Nucleus accumbens (tissue), 56 donors: ENCODE measurements at places on chromosomes 7 and 10.

DNA sequence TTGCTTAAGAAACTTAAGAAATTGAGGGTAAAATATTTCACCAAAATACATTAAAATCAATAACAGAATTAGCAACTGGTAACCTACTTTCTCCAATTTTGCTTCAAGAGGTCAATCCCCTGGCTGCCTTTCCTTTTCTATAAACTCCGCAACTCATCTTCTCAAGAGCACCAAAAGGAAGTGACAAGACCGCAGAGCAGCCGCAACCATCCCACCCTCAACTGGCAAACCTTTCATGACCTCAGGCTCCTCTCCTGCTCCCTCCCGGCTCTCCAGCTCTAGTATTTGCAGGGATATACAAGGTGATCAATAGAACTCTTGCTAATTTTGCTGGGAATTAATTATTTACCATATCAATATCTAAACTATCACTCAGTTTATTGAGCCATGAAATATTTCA lies 88.9 kb downstream of the ATE1 start:
- no peak for DNase-seq

DNA sequence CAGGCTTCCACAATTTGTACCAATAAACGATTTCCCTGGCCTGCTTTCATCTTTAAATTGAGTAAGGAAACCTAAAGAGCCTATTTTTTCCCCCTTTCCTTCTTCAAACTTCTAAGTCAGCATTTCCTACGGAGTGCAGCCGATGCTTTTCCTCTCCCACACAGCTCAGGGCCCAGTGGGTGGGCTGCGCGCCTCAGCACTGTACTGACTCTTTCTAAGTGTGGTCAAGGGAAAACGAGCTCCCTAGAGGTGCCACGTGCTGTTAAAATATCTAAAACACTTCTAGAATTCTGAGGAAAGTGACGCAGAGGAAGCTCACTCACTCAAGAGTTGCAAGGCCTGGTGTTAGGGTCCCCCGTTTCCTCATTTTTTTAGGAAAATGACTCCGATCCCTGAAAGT lies 29.0 kb downstream of the STEAP1B start:
- no peak for DNase-seq

DNA sequence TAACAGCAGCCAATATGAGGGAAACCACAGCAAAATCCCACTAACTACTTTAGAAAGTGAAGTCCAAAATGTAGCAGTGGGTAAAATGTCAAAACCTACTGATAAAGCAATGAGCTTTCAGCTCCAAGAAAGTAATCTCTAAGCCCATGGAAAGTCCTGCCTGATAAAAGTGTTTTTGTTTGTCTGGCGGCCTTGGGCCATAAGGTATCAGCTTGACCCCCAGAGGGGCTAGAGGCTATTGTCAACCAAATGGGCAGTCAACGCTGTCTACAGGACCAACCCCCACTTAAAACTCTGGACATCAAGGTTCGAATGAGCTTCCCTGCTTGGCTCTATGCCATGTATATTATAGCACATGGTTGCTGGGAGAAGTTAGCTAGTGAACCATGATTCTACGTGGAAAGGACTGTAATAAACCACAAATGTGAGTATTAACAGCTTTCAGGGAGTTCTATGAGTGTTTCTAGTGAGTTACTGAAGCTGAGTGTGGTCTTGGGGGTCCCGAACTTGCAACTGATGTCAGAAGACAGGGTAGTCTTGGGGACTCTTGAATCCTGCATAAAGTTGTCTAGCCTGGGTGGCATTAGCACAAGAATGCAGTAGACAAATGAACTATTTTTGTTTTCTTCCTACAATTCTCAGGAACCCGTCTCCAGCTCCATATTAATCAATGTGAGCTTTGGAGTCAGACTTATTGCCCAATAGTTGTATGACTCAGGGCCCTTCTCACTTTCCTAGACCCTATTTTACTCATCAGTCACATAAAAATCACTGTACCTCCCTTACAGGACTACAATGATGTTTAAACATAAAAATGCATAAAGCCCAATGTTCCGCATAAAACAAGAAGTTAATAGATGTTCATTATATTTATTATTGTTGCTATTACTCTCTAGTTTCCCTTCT lies 164.9 kb downstream of the DGKI start:
- DNase-seq: no peak

DNA sequence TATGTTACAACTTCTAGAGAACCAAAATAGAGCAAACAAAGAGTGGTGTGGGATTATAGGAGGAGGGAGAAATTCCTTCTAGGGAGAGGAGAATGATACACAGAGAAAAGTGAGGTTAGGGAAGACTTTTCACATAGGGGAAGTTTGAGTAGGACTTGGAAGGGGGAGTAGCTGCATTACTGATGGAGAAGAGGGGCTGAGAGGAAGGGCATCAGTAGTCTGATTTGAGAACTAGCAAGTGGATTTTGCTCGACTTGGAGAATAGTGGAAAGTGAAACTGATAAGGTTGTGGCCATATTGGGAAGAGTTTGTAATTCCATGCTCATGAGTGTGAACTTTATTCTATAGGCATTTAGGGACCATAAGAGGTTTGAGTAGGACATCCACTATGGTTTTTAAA lies 6.1 kb downstream of the NRF1 start:
- no peak for DNase-seq

GRCh38 chr7:140218656-140219055 lies 41.9 kb upstream of the KDM7A start:
- DNase-seq: no peak

- DNase-seq: no peak
Observed at GRCh38 chr10:16952080-16952479, 134.9 kb upstream of the RSU1 start.

GRCh38 chr7:155971180-155971770 lies 159.0 kb upstream of the SHH start:
- DNase-seq: no peak

GRCh38 chr7:130430841-130431666 lies 9.8 kb downstream of the CEP41 start:
- DNase-seq: no peak

DNA sequence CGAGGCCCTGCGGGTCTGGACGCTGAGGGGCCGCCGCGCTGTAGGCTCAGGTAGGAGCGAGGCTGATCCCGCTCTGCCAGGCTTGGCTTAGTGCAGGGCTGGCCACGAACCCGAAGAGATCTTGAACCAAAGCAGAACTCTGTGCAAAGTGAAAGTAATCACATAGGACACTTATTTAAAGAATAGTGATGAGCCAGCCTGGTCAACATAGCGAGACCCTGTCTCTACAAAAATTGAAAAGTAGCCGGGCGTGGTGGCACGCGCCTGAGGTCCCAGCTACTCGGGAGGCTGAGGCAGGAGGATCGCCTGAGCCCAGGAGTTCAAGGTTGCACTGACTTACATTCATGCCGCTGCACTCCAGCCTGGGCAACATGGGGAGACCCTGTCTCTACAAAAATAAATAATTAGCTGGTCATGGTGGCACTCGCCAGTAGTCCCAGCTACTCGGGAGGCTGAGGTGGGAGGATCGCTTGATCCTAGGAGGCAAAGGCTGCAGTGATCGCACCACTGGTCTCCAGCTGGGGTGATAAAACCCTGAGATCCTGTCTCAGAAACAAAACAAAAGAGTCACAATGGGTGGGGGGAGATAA lies 541 bp downstream of the ZSCAN25 start:
- no peak for DNase-seq

DNA sequence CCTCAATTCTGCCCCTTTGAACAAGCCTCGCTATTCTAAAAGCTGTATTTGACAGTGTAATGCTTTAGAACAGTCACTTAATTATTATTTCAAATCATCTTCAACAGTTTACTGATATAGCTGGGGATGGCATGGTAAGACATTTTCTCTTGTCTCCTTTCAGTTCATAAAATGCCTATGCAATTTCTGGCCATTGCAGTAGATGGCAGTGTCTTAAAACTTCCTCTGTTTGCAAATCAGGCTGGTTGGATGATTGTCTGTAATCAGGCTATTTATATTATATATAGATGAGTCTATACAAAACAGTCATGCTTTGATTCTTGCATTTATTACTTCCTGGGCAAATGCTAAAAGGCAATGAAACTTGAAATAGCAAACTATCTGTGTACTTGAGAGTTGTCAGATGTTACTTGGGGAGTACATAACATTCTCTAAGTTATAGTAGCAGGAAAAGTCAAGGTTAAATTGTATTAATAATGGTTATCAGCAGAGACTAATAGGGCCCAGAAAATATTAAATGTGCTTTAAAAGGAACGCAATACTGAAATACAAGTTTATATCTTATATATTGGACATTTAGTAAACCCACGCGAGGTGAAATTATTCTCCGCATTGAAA lies 55.5 kb upstream of the LHFPL3 start:
- DNase-seq: no peak

DNA sequence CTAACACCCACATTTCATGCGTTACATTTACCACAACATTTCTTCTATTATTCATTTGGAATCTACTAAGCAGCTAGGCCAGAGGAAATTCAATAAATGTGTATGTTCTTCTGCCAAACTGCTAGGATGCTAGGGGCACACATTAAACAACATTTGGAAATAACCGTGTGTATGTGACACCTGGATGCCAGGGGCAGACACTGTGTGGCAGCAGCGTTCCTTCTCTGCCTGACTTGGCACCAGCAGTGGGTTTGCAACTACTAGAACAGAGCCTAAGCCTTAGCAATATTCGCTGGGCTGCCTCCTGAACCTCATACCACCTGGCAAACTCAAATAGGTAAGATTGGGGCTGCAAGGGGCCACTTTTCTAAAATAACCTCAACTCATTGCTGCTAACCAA lies 182.1 kb downstream of the CHCHD3 start:
- DNase-seq: no peak

DNA sequence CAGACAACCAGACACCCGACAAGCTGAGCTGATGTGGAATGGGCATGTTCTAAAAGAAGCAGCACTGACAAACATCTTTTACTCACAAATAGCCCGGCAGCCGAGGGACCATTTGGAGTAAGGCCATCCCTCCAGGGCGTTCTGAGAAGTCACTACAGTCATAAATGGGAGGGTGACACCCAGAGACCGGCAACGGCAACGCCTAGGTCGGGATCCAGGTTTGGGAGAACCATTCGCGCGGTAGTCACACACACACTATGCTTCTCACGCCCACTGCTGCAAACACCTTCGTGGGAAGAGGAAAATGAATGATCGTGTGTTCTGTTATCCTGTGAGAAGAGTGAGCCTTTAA lies 9.8 kb downstream of the TNS3 start:
- no peak for DNase-seq

- no peak for DNase-seq
Observed at GRCh38 chr7:44430054-44430453, 60.4 kb downstream of the NUDCD3 start.

DNA sequence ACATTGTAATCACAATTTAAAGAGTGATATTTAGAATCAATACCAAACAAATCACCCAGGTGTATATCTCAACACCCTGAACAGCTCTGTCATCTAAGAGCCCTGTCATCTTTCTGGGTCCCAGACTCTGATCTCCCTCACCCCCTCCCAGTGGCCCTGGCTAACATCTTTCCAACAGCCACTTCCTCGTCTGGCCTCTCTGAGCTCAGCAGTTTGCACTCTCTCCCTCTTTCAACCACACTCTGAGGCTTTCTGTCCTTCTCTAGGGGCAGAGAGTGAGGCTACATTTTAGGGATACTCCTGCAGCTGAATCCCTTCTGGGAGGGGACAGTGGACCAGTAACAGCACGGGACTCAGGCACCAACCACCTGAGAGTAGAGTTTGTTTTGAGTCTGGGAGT lies 17.1 kb upstream of the PRRT4 start:
- DNase-seq: no peak

GRCh38 chr7:40047661-40048060 lies 86.8 kb downstream of the MPLKIP start:
- no peak for DNase-seq

DNA sequence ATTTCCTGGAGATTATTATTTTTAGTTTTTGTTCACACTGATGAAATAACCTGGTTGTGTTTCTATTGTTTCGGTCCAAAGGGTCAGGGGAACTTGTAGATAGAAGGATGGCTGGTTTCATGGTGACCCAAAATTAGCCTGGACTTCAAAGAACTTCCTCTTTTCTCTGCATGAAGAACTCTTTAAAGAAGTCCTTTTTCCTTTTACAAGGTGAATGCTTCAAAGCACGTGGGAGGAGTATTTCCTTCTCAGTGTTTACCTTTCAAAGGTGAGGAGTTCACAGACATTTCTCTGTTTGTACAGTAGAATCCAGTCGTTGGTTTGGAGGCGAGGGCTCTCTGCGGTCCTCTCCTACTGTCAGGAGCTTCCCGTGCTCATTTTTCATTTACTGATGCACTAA lies 561.7 kb downstream of the GATA3 start:
- no peak for DNase-seq

DNA sequence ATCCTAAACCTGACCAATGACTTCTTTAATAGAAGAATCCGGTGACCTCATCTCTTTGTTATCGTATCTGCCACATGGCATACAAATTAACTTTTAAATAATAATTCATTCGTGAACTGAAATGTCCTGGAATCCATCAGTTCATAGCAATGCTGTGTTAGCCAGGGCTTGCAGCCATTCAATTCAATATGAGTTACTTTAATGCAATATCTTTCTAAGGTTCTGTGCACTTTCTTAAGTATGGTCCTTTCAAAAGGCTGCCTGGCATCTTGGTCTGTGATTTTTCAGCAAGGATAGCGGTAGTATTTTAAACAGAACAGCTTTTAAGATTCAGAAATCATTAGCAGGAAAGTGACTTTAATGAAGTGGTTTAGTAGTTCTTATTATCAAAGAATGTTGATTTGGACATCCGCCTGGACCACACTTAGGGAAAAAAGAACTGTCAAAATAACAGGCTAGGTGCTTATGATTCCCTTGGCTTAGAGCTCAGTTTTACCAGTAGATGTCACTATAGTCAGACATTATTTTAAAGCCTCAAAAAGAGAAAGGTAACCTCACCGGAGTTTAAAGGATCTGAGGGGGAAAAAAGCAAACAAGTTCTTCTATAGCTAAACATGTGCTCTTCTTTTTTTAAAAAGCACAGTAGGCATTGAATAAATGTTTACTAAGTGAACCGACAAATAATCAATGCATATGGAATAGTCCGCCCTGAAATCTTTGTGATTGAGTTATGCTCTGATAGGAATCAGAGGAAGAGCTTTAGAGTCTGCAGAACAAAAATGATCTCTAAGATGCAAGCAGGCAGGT lies 22.7 kb downstream of the SLC35G1 start:
- no peak for DNase-seq

GRCh38 chr10:100894589-100895294 lies 18.0 kb upstream of the SLF2 start:
- no peak for DNase-seq

DNA sequence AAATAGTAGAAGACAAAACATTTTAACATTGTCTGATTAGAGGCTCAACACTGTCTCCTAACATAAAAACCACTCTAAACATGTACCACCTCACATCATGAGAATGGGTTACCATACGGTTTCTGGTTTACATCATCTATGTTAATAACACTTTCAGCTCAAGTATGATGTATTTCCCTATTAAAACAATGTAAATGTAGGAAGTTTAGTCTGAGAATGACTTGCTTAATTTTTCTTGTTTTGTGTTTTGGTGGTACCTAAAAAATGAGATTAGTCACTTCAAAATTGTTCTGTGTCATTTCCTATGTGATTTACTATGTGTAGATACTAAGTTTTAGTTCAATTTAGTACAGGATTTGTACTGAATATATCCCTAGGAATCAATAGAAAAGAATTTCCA lies 195.8 kb upstream of the SEMA3C start:
- DNase-seq: no peak
